GM12892 (cell line): ENCODE measurements at places on chromosomes 1 and 21.

DNA sequence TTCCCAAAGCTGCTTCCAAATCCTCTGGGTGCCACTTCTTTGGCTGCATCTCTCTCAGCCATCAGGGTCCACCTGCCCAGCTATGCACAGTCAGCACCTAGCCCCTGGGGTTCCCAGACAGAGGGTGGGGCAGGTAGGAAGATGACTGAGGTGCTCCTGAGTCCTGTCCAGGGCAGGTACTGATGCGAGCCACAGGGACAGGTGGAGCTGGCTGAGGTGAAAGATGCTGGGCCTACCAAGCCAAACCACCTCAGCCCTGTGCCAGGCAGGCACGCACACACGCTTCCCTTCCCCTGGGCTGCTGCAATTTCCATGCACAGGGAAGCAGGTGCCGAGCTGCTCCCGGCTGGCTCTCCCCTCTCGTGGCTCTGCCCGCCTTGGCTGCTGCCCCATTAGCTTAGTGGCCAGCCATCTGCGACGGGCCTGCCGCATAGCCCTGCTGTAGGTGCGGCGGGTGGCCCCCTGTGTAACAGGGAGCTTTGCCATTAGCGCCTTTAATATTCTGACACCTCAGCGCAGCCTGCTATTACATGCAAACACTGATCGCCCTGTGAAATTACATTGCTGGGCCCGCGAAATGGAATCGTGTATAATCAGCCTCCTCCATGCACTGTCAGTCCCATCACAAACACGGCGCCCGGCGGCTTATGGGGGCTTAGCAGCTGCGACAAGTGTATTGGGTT, 38.9 kb downstream of the DMAP1 start:
- DNase-seq = no peak

DNA sequence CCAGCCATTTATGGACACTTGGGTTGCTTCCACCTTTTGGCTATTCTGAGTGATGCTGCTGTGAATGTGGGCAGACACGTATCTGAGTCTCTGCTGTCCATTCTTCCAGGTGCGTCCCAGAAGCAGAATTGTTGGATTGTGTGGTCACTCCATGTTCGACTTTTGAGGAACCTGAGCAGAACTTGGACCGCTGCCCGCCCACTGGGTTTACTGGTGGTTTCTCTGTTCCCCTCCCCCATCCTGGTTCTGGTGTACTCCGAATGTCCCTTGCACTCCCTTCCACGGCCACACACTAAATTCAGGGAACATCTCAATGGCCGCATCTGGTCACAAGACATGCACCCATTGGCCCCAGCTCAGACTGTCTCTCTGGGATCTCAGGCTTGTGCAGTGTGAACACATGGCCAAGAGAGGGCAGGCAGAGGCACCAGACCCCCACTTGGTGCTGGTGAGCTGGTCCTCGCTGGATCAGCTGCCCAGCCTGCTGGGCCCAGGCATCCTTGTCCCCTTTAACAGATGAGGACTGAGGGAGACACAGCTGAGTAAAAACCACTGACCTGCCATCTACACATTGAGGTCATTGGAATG, 565.1 kb downstream of the NPHP4 start:
- no peak for DNase-seq

DNA sequence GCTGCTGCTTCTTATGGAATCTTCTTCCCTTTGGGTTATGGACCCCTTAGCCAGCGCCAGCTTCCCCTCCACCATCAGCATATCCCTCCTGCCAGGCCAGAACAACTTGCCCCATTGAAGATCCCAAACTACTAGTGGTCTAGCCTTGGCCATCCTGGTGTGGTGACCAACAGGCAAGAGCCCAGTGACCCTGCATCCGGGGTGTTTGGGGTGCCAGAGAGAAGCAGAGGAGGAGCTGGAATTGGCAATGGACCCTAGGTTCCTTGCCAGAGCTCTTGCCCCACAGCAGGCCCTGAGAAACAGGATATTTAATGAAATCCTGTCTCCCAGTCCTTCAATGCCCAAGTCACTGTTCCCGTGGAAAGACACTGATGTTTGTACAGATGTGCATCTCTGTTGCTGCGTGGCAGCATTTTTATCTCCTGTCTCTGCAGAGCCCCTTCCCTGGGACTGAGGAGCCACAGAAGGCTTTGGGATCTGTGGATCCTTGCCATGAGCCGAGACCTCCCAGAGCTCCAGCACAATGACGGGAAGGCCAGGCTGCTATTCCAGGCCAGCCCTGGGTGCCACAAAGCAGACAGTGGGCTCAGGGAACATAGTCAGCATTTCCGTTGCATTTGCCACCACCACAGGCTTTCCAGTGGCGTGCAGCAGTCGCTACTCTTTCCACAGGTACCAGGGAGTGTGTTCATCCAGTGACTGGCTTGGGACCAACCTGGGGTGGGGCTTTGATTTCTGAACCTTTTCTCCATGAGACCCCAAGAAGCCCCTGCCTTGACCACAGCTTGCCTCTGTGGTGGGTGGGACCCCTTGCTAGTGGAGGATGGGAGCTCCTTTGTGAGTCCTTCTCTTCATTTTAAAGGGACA, 21.6 kb downstream of the NAV1 start:
- no peak for DNase-seq

GRCh38 chr1:115783311-115783710, 14.8 kb upstream of the CASQ2 start:
- DNase-seq = no peak
